ENCODE measurements at places on chromosomes 11 and 22. TPM values are rescaled to one million over a fixed set of nuclear protein-coding genes. Genes with fewer than 3 reads are reported as not detected.

Gene XKR3
- not detected for total RNA-seq

GRCh38 chr11:72637926-72638325, 36.3 kb downstream of the PDE2A start:
- no peak for DNase-seq

Gene SCGB2A2
- total RNA-seq = not detected

- no peak for DNase-seq
These were observed 4.5 kb downstream of the OR9Q2 start for GRCh38 chr11:58193391-58193790.

Gene FJX1
- not detected for total RNA-seq

Gene OR51M1
- not detected for total RNA-seq

DNA sequence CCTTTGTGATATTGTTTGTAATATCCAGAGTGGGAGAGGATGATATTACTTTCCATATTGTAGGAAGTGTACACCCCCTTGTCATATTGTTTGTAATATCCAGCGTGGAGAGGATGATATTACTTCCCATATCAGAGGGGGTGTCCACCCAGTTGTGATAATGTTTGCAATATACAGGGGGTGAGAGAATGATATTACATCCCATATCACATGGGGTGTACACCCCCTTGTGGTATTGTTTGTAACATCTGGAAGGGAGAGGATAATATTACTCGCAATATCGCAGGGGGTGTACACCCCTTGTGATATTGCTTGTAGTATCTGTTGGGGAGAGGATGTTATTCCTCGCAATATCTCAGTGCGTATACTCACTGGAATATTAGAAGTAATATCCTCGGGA, 61.5 kb downstream of the PRSS23 start:
- no peak for DNase-seq

GRCh38 chr11:92154611-92155010, 70.0 kb upstream of the FAT3 start:
- no peak for DNase-seq

GRCh38 chr11:70872955-70873735, 379.2 kb downstream of the SHANK2 start:
- DNase-seq = no peak

GRCh38 chr11:122085264-122085663, 30.8 kb downstream of the BLID start:
- no peak for DNase-seq

GRCh38 chr11:46456269-46457001, 64.9 kb upstream of the CHRM4 start:
- DNase-seq = no peak

DNA sequence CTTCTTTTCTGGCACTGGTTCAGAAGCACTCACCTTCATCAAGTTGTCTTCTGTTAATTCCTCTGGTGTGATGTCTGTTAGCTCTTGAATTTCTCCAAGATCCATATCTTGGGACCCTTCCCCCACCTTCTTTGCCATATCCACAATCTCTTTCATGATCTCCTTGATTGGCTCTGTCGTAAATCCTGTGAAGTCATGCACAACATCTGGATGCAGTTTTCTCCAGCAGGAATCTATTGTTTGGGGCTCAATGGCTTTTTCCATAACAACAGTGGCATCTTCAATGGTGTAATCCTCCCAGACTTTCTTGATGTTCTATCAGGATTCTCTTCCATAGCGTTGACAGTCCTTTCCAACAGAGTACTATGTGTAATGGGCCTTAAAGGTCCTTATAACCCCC, 96.9 kb downstream of the CSTPP1 start:
- DNase-seq = no peak

DNA sequence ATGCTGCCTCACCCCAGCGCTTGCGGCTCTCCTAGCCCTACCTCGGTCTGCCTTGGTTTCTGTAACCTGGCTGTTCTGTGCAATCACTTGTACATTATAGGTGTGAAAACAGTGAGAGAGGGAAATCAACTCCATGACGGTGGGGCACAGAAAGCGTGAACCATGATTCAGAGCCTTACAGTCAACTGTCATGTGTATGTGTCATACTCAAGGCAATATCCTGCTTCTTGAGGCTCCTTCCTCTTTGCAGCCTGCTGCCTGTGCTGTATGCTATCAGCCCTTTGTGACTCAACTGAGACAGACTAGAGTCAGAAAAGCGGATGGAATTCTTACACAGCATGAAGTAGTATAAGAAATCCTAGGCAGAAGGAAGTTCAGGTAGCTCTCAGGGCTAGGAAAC, 2.1 kb downstream of the NRIP3 start:
- DNase-seq = no peak

GRCh38 chr11:117589063-117589462, 208.0 kb downstream of the DSCAML1 start:
- DNase-seq = no peak

DNA sequence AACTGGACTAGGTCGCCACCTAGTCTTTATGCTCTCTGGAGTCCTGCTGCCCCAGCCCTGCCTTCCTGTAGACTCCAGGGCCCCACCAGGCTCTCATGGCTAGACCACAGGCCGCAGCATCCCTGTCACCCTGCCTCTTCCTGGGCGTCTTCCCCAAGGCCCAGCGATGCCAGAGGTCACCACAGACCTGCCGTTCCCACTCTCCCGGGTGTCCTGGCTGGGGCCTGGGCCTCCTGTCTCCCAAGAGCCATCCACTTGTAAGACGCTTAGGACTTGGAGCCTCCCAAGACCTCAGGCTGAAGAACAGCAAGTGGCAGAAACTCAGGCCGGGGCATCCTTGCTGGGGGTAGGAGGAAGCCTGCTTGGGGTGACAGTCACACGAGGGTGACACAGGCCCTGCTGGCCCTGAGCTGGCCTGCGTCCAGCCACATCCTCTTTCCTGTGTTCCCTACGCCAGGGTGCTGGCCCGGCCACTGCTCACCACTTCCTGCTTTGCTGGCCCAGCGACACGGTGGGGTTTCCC, 2.0 kb upstream of the TCIRG1 start:
- DNase-seq = no peak

Gene LARGE2
- 4.2 TPM for total RNA-seq

- no peak for DNase-seq
These were observed 292.0 kb upstream of the CTSC start for GRCh38 chr11:88629496-88629895.

Gene MUC6
- total RNA-seq = not detected
